ENCODE measurements at places on chromosomes 5 and 9. TPM values are rescaled to one million over a fixed set of nuclear protein-coding genes. Genes with fewer than 3 reads are reported as not detected.

GRCh38 chr9:134661791-134662142 is 20.2 kb downstream of the COL5A1 start:
- peak; percentile 82 for DNase-seq
- no peaks in the 10 kb centered on the region for H3K36me3 ChIP-seq
- peaks cover 31% of the 10 kb centered on the region for H3K4me1 ChIP-seq
- H3K27ac ChIP-seq = peak overlapping the region; percentile 52

DNA sequence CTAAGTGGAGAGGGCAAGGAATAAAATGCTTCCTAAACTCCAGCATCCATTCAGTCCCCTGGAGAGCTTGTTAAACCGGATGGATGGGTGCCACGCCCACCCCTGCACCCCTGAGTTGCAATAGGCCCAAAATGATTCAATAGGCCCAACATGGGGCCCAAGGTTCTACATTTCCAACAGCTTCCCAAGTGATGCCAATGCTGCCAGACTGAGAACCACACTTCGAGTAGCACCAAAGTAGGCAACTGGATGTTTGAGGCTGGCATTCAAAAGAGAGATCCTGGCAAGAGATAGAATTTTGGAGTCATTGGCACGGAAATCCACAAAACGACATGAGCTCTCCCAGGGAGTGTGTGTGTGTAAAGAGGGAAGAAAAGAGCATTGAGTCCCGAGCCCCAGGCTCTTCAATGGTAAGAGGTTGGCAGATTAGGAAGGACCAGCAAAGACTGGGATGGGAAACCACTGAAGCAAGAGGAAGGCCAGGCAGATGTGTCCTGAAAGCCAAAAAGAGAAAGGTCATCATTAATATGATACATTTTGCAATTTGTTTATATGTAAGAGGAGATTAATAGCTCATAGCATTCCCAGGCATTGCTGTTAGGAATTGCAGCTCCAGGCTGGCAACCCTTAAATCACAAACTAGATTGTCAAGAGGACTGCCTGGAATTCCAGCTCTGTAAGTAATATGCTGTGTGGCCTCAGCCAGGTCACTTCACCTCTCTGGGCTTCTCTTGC is 130.6 kb downstream of the KCNIP1 start:
- peaks cover 18% of the 10 kb centered on the region for H3K4me1 ChIP-seq
- no peaks in the 10 kb centered on the region for H3K36me3 ChIP-seq
- DNase-seq = no peak
- peak overlapping the region; percentile 37 for H3K27ac ChIP-seq
- H3K27me3 ChIP-seq = no peaks in the 10 kb centered on the region
- H3K4me3 ChIP-seq = no peak overlapping the region

DNA sequence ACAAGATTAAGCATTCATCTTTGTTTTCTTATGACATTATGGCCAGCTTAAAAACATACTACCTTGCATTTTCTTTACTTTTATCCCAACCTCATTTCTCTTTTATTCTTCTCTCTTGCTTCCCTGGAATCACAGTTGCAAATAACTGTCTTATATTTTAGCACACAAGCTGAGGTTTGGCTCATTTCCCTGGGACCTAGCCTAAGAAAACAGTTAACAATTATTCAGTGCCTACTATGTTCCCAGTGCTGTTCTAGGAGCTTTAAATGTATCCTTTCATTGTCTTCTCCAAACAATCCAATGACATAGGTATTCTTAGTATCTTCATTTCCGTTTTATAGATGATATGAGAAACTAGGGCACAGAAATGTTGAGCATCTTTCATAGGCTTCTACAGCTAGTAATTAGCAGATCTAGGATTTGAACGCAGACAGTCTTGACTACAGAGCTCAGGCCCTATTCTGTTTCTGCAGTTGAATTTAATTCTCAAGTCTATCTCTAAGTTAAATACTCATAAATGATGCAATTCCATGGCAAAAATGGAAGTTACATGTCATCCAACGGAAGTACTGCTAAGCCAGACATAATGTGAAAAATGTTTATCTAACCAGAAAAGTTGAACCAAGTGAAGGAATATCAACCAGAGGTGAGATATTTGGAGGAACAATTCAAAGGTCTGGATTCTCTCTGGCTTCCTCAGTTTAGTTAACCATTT is 52.3 kb upstream of the MTAP start:
- H3K27ac ChIP-seq = no peak overlapping the region
- peaks cover 12% of the 10 kb centered on the region for H3K4me1 ChIP-seq
- no peaks in the 10 kb centered on the region for H3K36me3 ChIP-seq
- no peak overlapping the region for H3K4me3 ChIP-seq

- no peak overlapping the region for H3K27ac ChIP-seq
- H3K36me3 ChIP-seq = no peaks in the 10 kb centered on the region
- no peak for DNase-seq
- no peaks in the 10 kb centered on the region for H3K27me3 ChIP-seq
- no peak overlapping the region for H3K4me3 ChIP-seq
Measured at GRCh38 chr9:95379630-95380029, 62.1 kb upstream of the FANCC start.

Gene ATP10B
- 40.8 TPM for total RNA-seq

Gene OBP2B
- 2.6 TPM for total RNA-seq
